Natural killer cell treated with Interleukin-12 subunit alpha and Interleukin-12 subunit beta and Interleukin-15 and Interleukin-18, amount 100 ng/mL, for 72 hours (primary cell): ENCODE measurements at places on chromosomes 2 and 18. TPM values are rescaled to one million over a fixed set of nuclear protein-coding genes. Genes with fewer than 3 reads are reported as not detected.
A peak's percentile ranks its signal among the peaks of the same experiment; 100 is the strongest.

- no peak overlapping the region for H3K27ac ChIP-seq
- no peak for DNase-seq
- H3K4me1 ChIP-seq = no peaks in the 10 kb centered on the region
Observed at GRCh38 chr18:30405038-30405437, 637.5 kb downstream of the DSC3 start.

- H3K27ac ChIP-seq = no peak overlapping the region
- H3K36me3 ChIP-seq = peaks cover 5% of the 10 kb centered on the region
- H3K4me3 ChIP-seq = no peak overlapping the region
- no peaks in the 10 kb centered on the region for H3K4me1 ChIP-seq
Observed at GRCh38 chr2:81853341-81853740, 1548.8 kb upstream of the LRRTM1 start.

- H3K27me3 ChIP-seq = peaks cover 6% of the 10 kb centered on the region
- no peaks in the 10 kb centered on the region for H3K36me3 ChIP-seq
- H3K4me3 ChIP-seq = no peak overlapping the region
Observed at GRCh38 chr18:2150566-2150965, 420.7 kb downstream of the METTL4 start.

The EMILIN1 gene
- total RNA-seq = 8.7 TPM

GRCh38 chr2:203097735-203098134 is 83.1 kb downstream of the NBEAL1 start:
- no peak overlapping the region for H3K27ac ChIP-seq
- peaks cover 8% of the 10 kb centered on the region for H3K4me1 ChIP-seq
- no peaks in the 10 kb centered on the region for H3K27me3 ChIP-seq
- peaks cover 20% of the 10 kb centered on the region for H3K36me3 ChIP-seq
- DNase-seq = no peak

- no peaks in the 10 kb centered on the region for H3K36me3 ChIP-seq
- no peak overlapping the region for H3K27ac ChIP-seq
- no peak for DNase-seq
- H3K4me1 ChIP-seq = peaks cover 10% of the 10 kb centered on the region
Observed at GRCh38 chr2:200695191-200695590, 109.4 kb downstream of the AOX1 start.

GRCh38 chr2:33209976-33210375 is 263.2 kb downstream of the LTBP1 start:
- no peak overlapping the region for H3K4me3 ChIP-seq
- no peaks in the 10 kb centered on the region for H3K36me3 ChIP-seq
- no peak for DNase-seq
- H3K27me3 ChIP-seq = peaks cover 7% of the 10 kb centered on the region
- H3K27ac ChIP-seq = no peak overlapping the region

DNA sequence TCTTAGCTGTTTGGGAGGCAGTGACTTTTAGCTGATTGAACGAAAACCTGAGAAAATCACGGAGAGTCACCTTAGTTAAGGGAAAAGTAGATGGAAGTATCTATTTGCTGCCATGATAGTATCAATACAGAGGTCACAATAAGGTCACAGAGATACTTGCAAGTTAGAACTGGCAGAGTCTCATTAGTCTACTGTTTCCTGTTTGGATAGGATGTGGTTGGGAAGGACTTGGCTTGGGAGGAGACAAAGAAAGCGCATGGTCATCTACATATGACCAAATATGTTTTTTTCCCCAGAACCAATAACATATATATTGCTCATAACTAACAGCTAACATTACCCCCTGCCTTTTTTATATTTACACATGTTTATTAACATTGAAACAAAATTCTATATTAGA is 78.4 kb upstream of the AQP4 start:
- no peaks in the 10 kb centered on the region for H3K4me1 ChIP-seq
- H3K36me3 ChIP-seq = no peaks in the 10 kb centered on the region
- H3K4me3 ChIP-seq = no peak overlapping the region
- no peak for DNase-seq

- H3K4me1 ChIP-seq = no peaks in the 10 kb centered on the region
- H3K36me3 ChIP-seq = no peaks in the 10 kb centered on the region
- no peak overlapping the region for H3K27ac ChIP-seq
- no peak for DNase-seq
- no peak overlapping the region for H3K4me3 ChIP-seq
Observed at GRCh38 chr2:59005836-59006615, 764.9 kb upstream of the FANCL start.

The LDLRAD4 gene
- total RNA-seq = 16.3 TPM

The DNAJC5G gene
- total RNA-seq = not detected

DNA sequence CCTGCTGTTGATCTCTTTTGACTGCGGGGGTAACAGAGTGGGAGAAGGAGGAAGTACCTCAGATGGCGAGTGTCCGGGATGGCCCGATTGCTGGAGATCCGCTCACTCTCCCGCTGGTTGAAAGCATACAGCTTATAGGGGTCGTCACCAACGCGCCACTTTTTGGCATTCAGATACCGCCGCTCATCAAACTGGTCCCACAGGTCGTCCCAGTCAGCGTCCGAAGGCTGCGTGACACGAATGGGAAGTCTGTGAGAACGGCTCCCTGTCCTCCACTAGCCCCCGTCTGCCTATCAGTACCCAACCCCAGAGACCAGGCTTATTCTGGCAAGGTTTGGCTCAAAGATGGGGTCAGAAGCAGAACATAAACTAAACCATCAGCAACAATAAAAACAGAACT is 145.5 kb downstream of the GALNT14 start:
- no peak for DNase-seq
- H3K27me3 ChIP-seq = no peaks in the 10 kb centered on the region
- no peak overlapping the region for H3K27ac ChIP-seq
- no peaks in the 10 kb centered on the region for H3K4me1 ChIP-seq

The PDCL3 gene
- total RNA-seq = 22.6 TPM

- no peak overlapping the region for H3K4me3 ChIP-seq
- no peaks in the 10 kb centered on the region for H3K27me3 ChIP-seq
- DNase-seq = no peak
- peaks cover 6% of the 10 kb centered on the region for H3K36me3 ChIP-seq
- no peaks in the 10 kb centered on the region for H3K4me1 ChIP-seq
Observed at GRCh38 chr2:137367361-137367760, 596.9 kb upstream of the HNMT start.

DNA sequence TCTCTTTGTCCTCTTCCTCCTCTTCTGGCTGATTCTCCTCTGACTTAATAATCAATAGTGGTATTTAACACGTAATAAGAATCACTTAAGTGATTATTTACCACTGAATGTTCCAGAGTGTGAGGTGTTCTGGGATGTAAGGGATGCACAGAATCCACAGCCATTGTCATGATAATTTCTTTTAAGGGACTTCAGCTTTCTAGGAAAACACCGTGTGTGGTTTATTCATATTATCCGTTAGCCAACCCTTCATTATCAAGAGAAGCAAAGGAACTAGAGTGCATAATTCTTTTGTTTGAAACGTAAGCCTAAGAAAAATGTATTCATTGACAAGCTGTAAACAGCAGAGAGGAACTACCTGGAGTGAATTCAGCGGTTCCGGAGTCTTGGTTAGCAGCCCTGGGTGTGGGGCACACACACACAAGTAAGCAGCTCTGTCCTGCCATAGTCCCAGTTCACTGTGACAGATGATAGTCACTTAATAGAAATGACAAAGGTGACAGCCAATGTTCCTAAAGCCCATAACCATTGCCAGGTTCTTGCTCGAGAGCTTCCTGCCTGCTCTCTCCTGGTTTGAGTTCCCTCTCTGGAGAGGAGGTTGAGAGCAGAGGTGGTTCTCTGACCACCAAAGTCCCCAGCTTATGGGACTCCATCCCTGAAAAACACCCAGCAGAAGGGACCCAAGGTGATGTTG is 101.9 kb downstream of the ACOXL start:
- H3K4me1 ChIP-seq = peaks cover 29% of the 10 kb centered on the region
- H3K27me3 ChIP-seq = peaks cover 5% of the 10 kb centered on the region
- peak overlapping the region; percentile 51 for H3K27ac ChIP-seq
- DNase-seq = no peak

- H3K36me3 ChIP-seq = no peaks in the 10 kb centered on the region
- peaks cover 25% of the 10 kb centered on the region for H3K27me3 ChIP-seq
- H3K4me1 ChIP-seq = no peaks in the 10 kb centered on the region
- H3K4me3 ChIP-seq = no peak overlapping the region
- H3K27ac ChIP-seq = no peak overlapping the region
Observed at GRCh38 chr2:204321910-204322751, 223.1 kb upstream of the PARD3B start.

- peaks cover 12% of the 10 kb centered on the region for H3K27me3 ChIP-seq
- no peaks in the 10 kb centered on the region for H3K4me1 ChIP-seq
- peaks cover under 1% of the 10 kb centered on the region for H3K36me3 ChIP-seq
- H3K27ac ChIP-seq = no peak overlapping the region
- DNase-seq = no peak
Observed at GRCh38 chr2:234702731-234703225, 205.9 kb upstream of the ARL4C start.

DNA sequence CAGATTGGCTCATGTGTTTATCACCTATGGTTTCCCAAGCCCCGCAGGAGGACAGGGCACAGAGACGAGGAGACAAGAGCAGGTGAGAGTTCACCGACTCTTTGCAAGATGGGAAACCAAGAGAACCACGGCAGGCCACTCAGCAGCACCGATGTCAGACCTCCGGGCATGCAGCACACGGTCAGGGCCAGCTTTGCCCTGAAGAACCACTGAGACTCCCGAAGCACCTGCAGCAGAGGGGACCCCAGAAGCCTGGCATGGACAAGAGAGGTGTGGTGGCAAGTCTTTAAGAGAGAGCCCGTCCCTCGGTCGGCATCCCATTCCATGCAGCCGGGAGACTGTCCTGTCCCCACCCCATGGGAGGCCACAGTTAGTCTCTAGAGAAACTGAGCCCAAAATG is 36.6 kb upstream of the TAF1B start:
- no peaks in the 10 kb centered on the region for H3K27me3 ChIP-seq
- no peaks in the 10 kb centered on the region for H3K4me1 ChIP-seq
- H3K36me3 ChIP-seq = no peaks in the 10 kb centered on the region
- H3K27ac ChIP-seq = no peak overlapping the region
- DNase-seq = no peak
- no peak overlapping the region for H3K4me3 ChIP-seq

- H3K36me3 ChIP-seq = no peaks in the 10 kb centered on the region
- H3K27me3 ChIP-seq = peaks cover 3% of the 10 kb centered on the region
- no peak for DNase-seq
- H3K27ac ChIP-seq = no peak overlapping the region
Observed at GRCh38 chr2:235026649-235027557, 75.1 kb downstream of the SH3BP4 start.

DNA sequence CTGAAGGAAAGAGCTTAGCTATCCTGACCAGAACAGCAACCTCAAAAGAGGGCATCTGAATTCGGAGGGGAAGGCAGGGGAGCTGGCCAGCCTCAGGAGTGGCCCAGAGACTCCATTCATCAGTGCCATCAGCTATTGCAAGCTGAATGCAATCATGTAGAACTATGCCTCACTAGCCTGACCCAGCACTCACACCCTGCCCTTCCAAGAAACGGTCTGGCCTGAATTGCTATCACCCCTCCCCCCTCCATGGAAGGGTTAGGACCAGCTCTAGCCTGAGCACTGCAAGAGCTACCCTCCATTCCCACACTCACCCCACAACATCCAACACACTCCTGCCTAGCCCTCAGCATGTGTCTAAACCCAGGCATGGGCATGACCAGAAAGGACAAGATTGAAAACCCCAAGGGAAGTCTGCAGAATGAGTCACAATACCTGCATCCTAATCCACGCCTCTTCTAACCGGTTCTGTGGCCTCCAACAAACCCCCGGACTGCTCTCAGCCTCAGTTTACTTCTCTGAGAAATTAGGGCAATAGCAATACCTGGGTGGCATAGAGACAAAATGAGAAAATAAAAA is 120.3 kb downstream of the BCL11A start:
- H3K4me3 ChIP-seq = no peak overlapping the region
- no peak overlapping the region for H3K27ac ChIP-seq
- H3K27me3 ChIP-seq = no peaks in the 10 kb centered on the region
- H3K36me3 ChIP-seq = no peaks in the 10 kb centered on the region
- H3K4me1 ChIP-seq = no peaks in the 10 kb centered on the region
